ENCODE measurements at places on chromosomes 6 and 20.
A peak's percentile ranks its signal among the peaks of the same experiment; 100 is the strongest.

GRCh38 chr6:8400663-8401062 lies 34.7 kb downstream of the SLC35B3 start:
- DNase-seq, result no peak

DNA sequence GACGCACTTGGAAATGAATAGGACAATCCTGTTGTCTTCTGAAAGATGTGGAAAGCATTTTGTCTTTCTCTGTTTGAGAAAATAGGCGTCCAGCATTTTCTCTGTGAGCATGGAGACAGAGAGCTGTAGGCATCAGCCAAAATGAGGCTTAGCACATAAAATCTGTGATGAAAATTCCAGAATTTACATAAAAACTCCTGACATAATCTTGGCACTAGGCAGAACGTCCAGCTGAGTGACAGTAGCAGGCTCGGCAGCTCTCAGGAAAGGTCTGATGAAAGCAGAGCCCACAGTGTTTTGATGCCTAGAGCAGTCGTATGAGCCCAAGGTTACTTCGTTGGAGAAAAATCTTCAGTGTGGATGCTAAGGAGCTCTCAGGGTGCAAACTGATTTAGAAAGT lies 543.3 kb upstream of the MAP3K7 start:
- no peak for DNase-seq

- peak; percentile 84 for DNase-seq
These were observed 489.1 kb downstream of the PREX1 start for GRCh38 chr20:48338717-48339116.

DNA sequence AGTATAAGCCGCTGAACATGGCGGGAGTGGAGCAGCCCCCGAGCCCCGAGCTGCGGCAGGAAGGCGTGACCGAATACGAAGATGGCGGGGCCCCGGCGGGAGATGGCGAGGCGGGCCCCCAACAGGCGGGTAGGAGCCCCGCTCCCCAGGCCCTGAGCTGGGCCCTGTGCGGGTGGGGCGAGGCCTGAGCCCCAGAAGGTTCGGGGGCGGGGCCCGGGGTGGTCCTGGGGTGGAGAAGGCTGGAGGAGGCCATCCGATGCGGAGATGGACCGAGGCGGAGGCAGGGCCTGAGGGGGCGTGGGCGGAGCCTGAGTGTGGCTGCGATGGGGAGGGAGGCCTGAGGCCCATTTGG lies 7.1 kb downstream of the L3MBTL1 start:
- DNase-seq, result peak; percentile 43

DNA sequence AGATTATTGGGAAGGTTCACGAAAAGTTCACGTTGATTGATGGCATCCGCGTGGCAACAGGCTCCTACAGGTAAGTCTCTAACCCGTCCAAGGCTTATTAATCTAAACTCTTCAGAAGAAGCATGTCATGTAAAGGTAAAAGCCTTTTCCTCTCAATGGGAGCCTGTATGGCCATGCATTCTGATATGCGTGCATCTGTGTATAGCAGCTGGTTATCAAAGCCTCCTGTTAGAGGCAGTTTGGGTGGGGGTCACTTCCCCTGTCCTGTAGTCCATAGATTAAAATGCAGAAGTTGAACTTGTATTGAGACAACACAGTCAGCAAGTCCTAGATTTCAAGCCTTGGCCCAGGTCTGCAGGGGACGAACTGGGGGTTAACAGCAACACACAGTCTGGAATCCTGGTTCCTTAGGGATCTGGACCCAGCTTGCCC lies 14.2 kb upstream of the DHX35 start:
- DNase-seq, result no peak

GRCh38 chr6:47977314-47977713 lies 133.7 kb downstream of the PTCHD4 start:
- no peak for DNase-seq

Data from astrocyte of the hippocampus (primary cell).